ENCODE measurements at places on chromosomes 13 and 19.

GRCh38 chr19:5436106-5436947 lies 18.9 kb upstream of the ZNRF4 start:
- no peak for DNase-seq

GRCh38 chr19:13060964-13061927 lies 41.4 kb downstream of the LYL1 start:
- peak; percentile 92 for DNase-seq

DNA sequence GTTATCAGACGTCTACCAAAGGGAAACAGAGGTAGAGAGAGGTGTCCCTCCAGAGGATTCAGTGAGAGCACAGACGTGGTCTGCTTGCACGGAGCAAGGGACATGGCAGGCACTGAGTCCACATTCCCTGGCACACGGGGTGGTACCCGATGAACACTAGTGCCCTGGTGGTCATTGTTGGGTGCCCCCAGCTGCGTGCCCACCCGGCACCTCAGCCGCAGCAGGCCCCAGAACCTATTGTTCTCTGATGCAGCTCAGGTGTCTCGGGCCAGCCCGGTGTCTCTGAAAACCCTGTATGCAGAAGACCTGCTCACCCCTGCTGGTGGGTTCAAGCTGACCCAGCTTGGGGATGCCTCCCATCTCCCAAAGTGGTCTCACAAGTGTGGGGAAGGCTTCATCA lies 11.9 kb downstream of the SUGP1 start:
- DNase-seq: no peak

- DNase-seq: no peak
Measured at GRCh38 chr19:54420068-54420382, 4.8 kb downstream of the TTYH1 start.

GRCh38 chr13:85798556-85798955 lies 663 bp downstream of the SLITRK6 start:
- no peak for DNase-seq

- DNase-seq: no peak
Measured at GRCh38 chr13:40537146-40537895, 129.1 kb downstream of the FOXO1 start.

DNA sequence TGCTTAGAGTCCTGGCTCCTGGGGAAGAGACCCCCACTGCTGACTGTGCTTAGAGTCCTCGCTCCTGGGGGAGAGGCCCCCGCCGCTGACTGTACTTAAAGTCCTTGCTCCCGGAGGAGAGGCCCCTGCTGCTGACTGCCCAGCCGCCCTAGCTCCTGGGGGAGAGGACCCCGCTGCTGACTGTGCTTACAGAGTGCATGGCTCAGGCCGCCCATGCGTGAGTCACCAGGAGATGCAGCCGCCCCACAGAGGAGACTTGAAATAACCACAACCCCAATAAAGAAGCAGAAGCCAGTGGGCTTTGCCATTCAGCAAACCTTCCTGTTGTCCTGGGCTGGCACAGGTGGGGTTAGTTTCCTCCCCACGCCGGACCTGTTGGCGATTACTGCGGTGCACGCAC lies 79.2 kb upstream of the C13orf46 start:
- no peak for DNase-seq

DNA sequence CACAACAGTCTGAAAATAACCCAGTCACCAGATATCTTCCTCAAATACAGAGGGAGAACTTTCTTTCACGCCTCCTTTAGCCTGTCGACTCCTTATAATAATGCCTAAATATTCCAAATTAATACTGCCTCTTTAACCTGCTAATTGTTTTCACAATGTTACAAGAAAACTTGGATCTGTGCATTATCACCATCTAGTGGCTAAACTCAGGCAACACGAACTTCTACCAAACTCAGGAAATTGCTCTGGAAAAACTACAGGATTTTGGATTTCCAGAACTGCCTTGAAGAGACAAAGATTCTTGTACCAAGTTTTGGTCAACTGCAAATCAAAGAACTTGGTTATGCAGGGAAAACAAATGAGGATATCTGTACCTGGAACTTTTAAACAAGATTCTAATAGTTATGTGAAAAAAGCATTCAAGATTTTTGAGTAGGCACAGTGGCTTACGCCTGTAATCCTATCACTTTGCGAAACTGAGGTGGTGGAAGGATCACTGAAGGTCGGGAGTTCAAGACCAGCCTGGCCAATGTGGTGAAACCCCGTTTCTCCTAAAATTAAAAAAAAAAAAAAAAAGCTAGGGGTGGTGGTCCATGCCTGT lies 10.8 kb downstream of the CLN5 start:
- no peak for DNase-seq

DNA sequence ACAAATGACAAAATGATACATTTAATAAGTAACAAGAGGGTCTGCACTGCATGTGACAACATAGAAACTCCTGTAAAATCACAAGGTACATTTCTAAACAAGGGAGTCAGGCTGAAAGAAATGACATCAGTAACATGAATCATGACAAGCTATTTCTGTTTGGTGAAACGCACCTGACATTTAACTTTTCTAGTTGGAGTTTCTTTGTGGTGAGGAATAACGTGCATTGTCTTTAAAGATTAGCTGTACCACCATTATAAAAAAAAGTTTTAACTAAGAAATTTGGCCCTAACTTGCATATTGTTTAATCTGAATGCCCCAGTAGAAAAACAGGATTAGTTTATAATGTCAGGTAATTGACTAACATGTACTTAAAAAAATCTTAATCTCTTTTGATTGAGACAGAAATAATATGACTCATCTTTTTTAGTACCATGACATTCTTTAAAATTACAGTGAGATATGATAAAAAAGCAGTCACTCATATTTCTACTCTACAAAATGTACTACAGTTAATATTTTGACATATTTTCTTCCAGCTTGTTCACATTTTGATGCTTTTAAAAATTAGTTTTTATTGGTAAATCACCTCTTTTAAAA lies 418.2 kb downstream of the KLF12 start:
- DNase-seq: no peak

Measured in liver (tissue), 10 donors.